Mesenteric fat pad (tissue), 1 donor: ENCODE measurements at places on chromosomes 13 and 19. TPM values are rescaled to one million over a fixed set of nuclear protein-coding genes. Genes with fewer than 3 reads are reported as not detected.

DNA sequence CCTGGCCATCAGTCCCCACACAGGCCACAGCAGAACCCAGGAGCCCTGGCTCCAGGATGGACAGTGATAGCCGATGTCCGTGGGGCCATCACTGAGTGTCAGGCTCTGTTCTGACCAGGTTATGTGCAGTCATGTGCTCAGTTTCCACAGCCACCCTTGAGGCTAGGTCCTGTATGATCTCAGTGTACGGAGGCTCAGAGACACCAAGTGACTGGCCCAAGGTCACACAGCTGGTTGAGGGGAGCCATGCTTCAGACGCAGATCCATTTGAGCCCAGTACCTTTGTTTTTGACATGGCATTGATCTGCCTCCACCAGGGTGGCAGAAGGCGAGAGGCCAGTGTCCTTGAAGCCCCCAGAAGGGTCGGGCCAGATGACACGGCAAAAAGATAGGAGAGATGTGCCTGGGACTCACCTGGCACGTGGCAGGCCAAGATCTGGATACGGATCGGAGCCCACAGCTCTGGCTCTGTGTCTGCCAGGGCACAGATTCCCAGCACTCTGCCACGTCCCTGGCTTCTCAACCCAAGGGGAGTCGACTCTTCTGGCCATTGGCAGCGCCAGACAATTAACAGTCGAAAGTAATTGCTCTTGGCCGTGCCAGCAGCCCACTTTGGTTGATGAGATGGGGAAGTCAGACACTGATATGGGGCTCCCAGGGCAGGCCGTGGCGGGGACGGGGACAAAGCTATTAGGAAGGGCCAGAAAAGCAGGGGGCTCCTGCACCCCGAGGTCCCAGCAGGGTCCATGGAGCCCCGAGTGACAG lies 15.6 kb downstream of the EVI5L start:
- DNase-seq: no peak

DNA sequence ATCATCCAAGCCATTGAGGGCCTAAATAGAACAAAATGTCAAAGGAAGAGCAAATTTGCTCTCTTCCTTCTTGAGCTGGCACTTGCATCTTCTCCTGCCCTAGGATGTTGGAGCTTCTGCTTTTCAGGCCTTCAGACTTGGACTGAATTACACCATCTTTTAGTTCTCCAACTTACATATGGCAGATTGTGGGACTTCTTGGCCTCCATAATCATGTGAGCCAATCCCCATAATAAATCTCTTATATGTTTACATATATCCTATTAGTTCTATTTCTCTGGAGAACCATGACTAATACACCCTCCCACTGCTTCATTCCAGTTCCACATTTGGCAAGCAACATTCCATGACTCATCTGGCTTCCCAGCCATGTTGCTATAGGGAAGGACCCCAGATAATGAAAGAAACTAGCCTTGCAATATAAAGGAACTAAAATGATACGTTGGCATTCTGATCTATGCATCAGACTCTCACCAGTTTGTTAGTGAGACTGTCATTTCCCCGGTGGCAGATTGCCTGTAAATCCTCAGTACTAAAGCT lies 11.0 kb upstream of the ACOD1 start:
- DNase-seq: no peak

- DNase-seq: no peak
These were observed 416 bp upstream of the DOCK9 start for GRCh38 chr13:98978280-98978679.

DNA sequence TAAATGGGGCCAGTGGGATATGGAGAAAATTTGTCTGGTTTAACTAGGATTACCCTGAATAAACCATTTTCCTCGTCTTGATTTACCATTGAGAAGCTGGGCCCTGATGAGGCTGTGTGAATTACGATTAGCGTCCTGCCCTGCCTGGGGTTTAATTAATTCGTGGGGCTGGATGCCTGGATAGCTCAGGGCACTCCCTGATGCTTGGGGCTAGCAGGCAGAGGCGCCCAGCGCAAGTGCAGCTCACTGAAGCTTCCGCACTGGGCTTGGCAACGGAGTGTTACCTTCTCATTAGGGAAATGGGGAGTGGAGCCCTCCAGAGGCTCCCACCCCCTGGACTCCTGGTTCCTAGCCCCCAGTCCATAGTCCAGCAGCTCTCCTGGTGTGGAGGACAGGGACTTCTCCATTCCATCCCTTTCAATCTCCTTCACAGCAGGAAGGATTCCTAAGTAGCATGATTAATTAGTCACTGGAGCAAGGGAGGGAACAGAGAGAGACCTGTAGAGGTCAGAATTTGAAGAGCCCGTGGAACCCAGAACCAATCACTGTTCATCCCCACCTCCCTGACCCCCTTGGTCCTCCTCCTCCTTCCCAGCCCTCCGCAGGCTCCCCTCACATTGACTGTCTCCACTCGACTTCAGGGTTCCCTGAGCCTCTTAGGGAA lies 107.2 kb downstream of the UQCRFS1 start:
- DNase-seq: peak; percentile 43

GRCh38 chr19:342801-343421 lies 1.7 kb downstream of the MIER2 start:
- DNase-seq: peak; percentile 90

The ZNF253 gene
- total RNA-seq: 6.5 TPM
